ENCODE measurements at places on chromosomes 5 and 9.

DNA sequence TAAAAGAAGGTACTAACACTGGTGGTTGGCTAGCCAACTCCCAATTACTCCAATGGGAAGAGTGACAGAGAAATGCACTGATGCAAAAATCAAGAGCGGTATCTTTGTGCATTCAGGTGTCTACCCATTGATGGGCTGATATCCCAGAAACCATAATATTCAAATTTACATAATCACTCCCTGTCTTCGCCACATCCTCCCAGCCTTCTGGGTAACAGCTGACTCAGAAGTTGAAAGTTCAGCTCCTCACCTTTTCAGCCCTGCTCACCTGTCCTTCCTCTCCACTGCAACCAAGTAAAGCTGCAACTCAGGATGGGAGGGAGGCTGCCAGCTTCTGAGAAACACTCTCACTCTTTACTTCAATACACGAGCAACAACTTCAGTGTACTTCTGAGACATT lies 6.9 kb downstream of the SUSD1 start:
- DNase-seq: no peak

DNA sequence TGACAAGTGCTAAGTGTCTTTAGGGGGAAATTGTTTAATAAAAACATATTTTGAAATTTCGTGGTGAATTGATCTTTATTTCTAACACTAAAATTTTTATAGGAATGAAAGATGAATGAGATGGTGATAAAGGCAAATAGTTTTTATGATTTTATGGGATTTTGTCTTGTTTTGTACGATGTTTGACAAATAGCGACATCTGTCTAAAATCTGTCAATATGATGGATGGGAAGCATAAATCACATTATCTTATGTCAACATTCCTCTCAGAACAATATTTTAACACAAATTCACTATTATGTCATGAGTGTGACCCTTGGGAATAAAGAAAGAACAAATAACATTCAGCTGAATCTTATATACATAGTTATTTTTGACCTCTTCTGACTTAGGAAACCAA lies 852.0 kb upstream of the CDH6 start:
- DNase-seq: no peak

GRCh38 chr9:97284798-97285197 lies 22.7 kb upstream of the CCDC180 start:
- no peak for DNase-seq

DNA sequence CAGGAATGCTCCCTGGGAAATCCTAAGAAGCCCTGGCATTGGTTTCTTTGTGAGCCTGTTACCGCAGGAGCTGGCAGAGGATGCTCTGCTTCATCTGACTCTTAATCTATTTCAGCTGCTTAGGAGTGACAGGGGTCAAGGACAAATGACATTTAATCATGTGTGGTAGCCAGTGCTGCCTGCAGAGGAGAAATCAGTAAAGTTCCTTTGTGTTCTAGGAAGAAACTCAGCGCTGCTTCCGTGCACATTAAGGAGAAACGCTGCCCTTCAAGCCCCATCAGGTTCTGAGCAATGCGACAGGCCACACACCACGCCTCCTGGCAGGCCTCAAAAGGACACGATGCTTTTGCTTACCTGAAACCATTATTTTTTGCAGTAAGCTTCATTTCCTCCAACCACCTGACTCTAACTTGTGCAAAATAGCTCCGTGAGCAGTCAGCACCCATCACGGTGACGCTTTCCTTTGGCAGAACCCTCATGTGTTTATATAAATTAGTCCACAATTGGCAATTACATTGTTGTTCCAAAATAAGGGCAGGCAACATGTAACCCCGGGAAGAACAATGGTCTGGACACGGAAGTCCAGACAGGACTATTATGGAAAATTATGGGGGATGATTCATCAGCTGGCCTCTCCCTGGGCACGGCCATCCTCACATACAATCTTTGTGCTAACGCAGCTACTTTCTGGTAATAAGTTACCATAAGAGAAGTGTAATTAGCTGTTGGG lies 387.9 kb upstream of the DAP start:
- peak; percentile 77 for DNase-seq

GRCh38 chr9:115008536-115009270 lies 78.3 kb upstream of the TNFSF8 start:
- DNase-seq: no peak
